H9 (cell line): ENCODE measurements at places on chromosomes 16 and 17. TPM values are rescaled to one million over a fixed set of nuclear protein-coding genes. Genes with fewer than 3 reads are reported as not detected.

- H3K4me1 ChIP-seq = no peaks in the 10 kb centered on the region; the same call in 1 of the 2 replicates
- no peaks in the 10 kb centered on the region for H3K27me3 ChIP-seq
- H3K27ac ChIP-seq = no peak overlapping the region
- DNase-seq = peak; percentile 86
- H3K36me3 ChIP-seq = no peaks in the 10 kb centered on the region
These were observed 145.3 kb downstream of the IRF8 start for GRCh38 chr16:86044241-86044671.

DNA sequence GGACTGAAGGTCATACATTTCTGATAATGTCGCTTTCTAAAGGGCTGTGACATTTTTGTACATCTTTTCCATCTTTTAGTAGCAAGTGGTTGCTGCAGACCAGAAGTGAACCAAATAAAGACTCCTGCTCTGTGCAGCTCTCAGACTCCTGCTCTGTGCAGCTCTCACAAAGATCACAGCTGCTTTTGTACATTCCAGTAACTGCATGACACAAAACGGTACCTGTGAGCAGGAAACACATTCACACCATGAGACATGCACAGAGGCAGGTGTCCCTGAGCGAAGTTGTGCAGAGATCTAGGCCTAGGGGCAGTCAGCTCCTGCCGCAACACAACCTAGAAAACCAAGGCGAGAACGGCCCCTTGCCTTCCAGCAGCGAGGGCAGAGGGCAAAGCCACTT lies 67.5 kb downstream of the KLHDC4 start:
- peaks cover 65% of the 10 kb centered on the region for H3K36me3 ChIP-seq
- H3K4me1 ChIP-seq = no peaks in the 10 kb centered on the region
- no peak overlapping the region for H3K27ac ChIP-seq
- H3K4me3 ChIP-seq = no peak overlapping the region

GRCh38 chr17:333626-334396 lies 18.8 kb downstream of the RPH3AL start:
- no peak overlapping the region for H3K27ac ChIP-seq
- H3K36me3 ChIP-seq = no peaks in the 10 kb centered on the region; the same call in 2 of the 3 replicates
- peak; percentile 81 for DNase-seq

DNA sequence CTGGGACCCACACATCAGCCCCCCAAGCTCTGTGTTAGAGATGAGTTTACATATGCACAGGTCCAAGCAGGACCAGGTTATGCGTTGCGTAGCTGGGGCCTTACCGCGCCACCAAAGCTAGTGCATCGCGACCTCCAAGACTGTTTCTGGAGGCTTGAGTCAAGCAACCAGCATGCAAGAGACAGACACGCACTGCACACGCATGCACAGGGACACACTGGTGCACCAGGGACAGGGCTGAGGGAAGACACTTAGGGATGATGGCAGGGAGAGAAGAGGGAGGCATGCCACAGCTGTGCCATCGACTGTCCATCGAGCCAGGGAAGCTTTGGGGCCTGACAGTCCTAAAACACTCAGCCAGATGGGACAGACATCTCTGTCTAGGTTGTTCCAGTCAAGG lies 72.8 kb downstream of the MYH11 start:
- no peak overlapping the region for H3K27ac ChIP-seq
- H3K4me1 ChIP-seq = no peaks in the 10 kb centered on the region
- H3K36me3 ChIP-seq = no peaks in the 10 kb centered on the region
- H3K4me3 ChIP-seq = no peak overlapping the region

DNA sequence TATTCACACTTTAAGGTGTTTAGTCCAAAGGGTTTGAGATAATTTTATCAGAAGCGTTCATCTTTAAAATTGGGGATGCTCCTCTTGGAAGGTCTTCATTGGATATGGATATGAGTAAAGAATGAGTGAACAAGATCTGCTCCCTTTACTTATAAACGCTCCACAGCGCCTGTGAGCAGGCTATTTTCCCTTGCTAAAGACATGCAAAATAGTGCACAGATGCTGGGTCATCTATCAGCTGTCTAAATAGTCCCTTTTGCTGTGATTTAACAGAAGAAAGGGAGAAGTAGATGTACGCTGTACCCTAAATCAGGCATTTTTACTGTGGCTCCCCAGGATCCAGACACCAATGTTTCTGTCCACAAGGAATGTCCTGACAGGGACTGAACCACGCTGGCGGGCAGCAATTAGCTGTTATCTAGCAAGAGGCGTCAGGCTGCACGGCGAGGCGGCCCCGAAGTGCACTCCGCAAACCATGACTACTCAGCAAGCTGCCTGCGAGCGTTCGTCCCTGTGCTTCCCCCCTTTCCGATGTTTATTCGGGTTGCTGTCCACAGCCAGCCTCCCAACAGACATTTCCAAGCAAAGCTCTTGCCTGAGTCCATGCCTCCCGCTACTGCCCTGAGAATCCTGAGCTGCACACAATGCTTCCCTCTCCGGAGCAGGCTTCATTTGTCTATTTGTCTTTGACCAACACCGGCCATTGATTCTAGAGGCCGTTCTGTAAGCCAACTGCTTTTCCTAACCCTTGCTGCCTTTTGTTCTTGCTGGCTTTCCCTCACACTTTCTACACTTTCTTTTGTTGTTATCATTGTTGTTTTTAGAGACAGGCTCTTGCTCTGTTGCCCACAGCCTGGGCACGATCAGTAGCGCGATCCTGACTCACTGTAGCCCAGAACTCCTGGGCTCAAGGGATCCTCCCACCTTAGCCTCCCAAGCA lies 55.7 kb upstream of the CNEP1R1 start:
- H3K4me3 ChIP-seq = no peak overlapping the region
- H3K27ac ChIP-seq = no peak overlapping the region
- H3K36me3 ChIP-seq = no peaks in the 10 kb centered on the region
- DNase-seq = no peak
- H3K27me3 ChIP-seq = no peaks in the 10 kb centered on the region

- H3K27me3 ChIP-seq = no peaks in the 10 kb centered on the region
- peak; percentile 45 for DNase-seq
- H3K27ac ChIP-seq = no peak overlapping the region
- no peaks in the 10 kb centered on the region for H3K36me3 ChIP-seq
- H3K4me3 ChIP-seq = no peak overlapping the region
These were observed 7.6 kb upstream of the ARHGAP27 start for GRCh38 chr17:45440161-45440778.

The KRT36 gene
- not detected in 2 replicates for total RNA-seq

The GPR179 gene
- total RNA-seq = not detected in 2 replicates

- no peak for DNase-seq
- H3K4me3 ChIP-seq = no peak overlapping the region
- H3K27ac ChIP-seq = no peak overlapping the region
- 0 out of 3 replicates have a peak, but pooled peaks cover 2% of the 10 kb centered on the region for H3K36me3 ChIP-seq
These were observed 14.2 kb downstream of the RNF112 start for GRCh38 chr17:19424934-19425868.

The OSGIN1 gene
- total RNA-seq = 0.48 and 0.63 TPM in 2 replicates

The AOC2 gene
- total RNA-seq = 5.7 and 7.1 TPM in 2 replicates

- no peak overlapping the region for H3K4me3 ChIP-seq
- H3K27ac ChIP-seq = no peak overlapping the region
- peaks cover 2% of the 10 kb centered on the region; the same call in 1 of the 3 replicates for H3K36me3 ChIP-seq
- H3K4me1 ChIP-seq = no peaks in the 10 kb centered on the region
These were observed 29.5 kb upstream of the MYO15B start for GRCh38 chr17:75557852-75558665.

The SPPL2C gene
- not detected in 2 replicates for total RNA-seq

DNA sequence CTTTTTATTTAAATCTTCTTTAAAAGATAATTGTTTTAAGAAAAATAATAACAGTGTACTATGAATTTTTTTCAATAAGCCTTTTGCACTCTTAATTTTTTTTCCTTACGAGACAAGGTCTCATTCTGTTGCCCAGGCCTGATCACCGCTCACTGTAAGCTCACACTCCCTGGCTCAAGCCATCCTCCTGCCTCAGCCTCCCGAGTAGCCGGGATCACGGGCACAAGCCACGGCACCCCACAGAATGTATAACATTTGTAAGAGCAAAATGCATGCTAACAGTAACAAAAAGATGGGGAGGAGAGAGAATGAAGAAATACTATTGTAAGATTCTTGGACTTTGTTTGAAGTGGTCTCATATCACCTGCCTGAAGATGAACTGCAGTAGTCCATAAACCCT lies 126.9 kb upstream of the CHMP6 start:
- no peak overlapping the region for H3K4me3 ChIP-seq
- peaks cover 23% of the 10 kb centered on the region for H3K36me3 ChIP-seq
- DNase-seq = no peak
- no peak overlapping the region for H3K27ac ChIP-seq
- H3K4me1 ChIP-seq = peaks cover 5% of the 10 kb centered on the region; the same call in 1 of the 2 replicates
- H3K27me3 ChIP-seq = no peaks in the 10 kb centered on the region

DNA sequence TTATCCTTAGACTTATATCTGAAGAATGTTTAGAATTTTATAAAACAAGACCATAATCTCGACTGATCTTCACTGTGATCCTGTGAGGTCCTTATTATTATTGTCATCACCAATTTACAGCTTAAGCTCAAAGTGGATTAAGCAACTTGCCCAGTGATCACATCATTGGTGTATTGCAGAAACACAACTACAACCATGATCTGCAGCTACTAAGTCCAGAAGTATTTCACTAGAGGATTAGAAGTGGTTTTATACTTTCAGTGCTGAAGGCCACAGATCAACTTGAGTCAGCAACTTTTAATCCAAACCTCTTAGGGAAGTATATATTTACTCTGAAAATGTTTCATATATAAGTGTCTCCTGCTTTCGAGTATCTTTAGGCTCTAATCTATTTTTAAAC lies 624.3 kb upstream of the SOX9 start:
- H3K4me1 ChIP-seq = no peaks in the 10 kb centered on the region
- no peaks in the 10 kb centered on the region for H3K27me3 ChIP-seq
- DNase-seq = no peak

GRCh38 chr17:48728232-48729231 lies at the start of gene HOXB13:
Gene HOXB13, minus strand, starts transcription at chr17:48728750. Its CDS starts 157 bp downstream, at chr17:48728593.
- no peak within 1 kb of the TSS for H3K27ac ChIP-seq
- no peaks in the 10 kb centered on the region for H3K4me1 ChIP-seq

GRCh38 chr16:78324649-78325285 lies 225.3 kb downstream of the WWOX start:
- peak; percentile 31 for DNase-seq
- H3K27ac ChIP-seq = no peak overlapping the region
- H3K36me3 ChIP-seq = no peaks in the 10 kb centered on the region
- H3K4me3 ChIP-seq = no peak overlapping the region

The BCAR1 gene
- 97.1 and 102 TPM in 2 replicates for total RNA-seq

DNA sequence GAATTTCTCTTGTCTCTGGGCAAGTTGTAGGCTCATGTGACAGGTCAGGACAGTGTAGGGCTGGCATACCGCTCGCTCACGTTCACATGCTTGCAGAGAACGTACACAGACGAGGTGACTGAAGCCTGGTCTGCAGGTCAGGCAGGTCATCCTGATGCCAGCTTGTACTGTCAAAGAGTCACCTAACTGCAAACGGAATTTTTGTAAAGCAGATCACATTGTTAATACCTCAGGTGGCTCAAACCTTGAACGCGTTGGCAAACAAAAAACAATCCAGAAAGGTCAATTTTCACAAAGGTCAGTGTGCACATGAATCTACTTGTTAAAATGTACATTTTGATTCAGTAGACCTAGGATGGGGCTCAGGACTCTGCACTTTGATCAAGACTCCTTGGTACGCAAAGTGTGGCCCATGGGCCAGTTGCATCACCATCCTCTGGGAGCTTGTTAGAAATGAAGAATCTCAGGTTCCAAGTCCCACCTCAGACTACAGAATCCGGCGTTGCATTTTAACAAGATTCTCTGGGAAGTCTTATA lies 28.6 kb downstream of the ANKRD40 start:
- H3K27ac ChIP-seq = no peak overlapping the region
- H3K4me3 ChIP-seq = no peak overlapping the region
- H3K27me3 ChIP-seq = no peaks in the 10 kb centered on the region

GRCh38 chr17:32757963-32758362 lies 119.0 kb downstream of the MYO1D start:
- DNase-seq = no peak
- H3K4me3 ChIP-seq = no peak overlapping the region
- H3K27me3 ChIP-seq = no peaks in the 10 kb centered on the region
- H3K27ac ChIP-seq = no peak overlapping the region
- H3K4me1 ChIP-seq = no peaks in the 10 kb centered on the region

DNA sequence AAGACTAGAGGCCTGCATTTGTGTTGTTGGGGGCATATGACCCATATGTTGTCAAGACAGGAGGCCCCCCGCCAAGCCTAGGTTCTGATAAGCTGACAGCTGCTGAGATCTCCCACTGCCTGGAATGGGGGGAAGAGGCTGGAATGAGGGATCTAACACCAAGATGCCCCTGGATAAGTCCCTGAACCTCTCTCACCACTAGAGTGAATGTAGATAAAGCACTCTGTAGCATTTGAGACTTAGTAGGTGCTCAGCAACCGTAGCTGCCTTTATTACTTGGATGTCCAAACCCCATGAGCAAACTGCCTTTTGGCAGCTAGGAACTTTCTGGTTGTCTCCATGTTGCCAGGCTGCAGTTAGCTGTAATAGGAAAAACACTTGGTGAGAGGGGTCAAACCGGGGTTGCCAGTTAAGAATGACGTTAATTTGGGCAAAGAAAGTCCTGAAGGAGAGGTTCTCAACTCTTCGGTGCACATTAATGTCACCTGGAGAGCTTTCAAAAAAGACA lies 4.4 kb upstream of the RASL10B start:
- peaks cover 7% of the 10 kb centered on the region; the same call in 2 of the 3 replicates for H3K36me3 ChIP-seq
- no peak for DNase-seq
- H3K4me1 ChIP-seq = 0 out of 2 replicates have a peak, but pooled peaks cover 3% of the 10 kb centered on the region
- no peak overlapping the region for H3K4me3 ChIP-seq

The MYOCD gene
- 0.17 and 0.39 TPM in 2 replicates for total RNA-seq

GRCh38 chr17:79819534-79820276 lies 19.5 kb downstream of the CBX4 start:
- H3K4me3 ChIP-seq = no peak overlapping the region
- H3K36me3 ChIP-seq = peaks cover 3% of the 10 kb centered on the region; the same call in 1 of the 3 replicates
- DNase-seq = no peak
- H3K27ac ChIP-seq = no peak overlapping the region
- no peaks in the 10 kb centered on the region for H3K4me1 ChIP-seq

DNA sequence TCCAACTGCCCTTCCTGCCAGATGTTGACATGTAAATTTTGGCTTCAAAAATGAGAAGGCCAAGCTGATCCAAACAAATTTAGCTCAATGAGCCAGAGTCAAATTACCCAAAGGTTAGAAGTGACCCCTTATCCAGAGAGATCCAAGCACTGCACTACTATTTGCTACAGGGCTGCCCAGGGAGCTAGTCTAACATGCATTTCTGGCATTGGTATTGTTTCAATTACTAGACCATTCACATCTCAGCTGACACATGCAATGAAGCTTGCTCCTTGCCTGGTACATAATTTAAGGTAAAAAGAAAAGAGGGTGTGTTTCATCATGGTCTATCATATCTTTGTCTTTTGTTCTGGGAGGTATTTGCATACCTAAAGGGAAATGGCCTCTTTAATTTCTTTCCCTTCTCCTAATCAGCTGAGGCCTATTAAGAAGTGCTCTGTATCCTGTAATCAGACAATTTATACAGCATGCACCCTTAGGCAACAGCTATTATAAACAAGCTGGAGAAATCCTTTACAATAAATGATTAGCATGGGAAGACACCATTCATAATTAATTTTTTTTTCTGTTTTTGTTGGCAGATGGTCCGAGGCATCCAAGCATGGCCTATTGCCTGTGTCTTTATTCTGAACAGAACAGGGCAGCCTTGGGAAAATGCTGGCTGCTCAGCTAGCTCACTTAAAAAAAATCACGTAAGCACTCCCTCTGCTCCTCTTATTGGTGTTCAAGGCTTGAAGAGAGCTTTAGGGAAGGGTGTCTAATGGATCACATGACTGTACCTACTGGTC lies 161.5 kb upstream of the SALL1 start:
- H3K27me3 ChIP-seq = no peaks in the 10 kb centered on the region
- H3K4me1 ChIP-seq = no peaks in the 10 kb centered on the region
- no peak for DNase-seq
- H3K27ac ChIP-seq = no peak overlapping the region

- H3K4me1 ChIP-seq = peaks cover 4% of the 10 kb centered on the region; the same call in 1 of the 2 replicates
- peaks cover 6% of the 10 kb centered on the region; the same call in 2 of the 3 replicates for H3K36me3 ChIP-seq
- no peak overlapping the region for H3K27ac ChIP-seq
- no peak for DNase-seq
These were observed 121.3 kb upstream of the PLCG2 start for GRCh38 chr16:81657781-81658180.

The LDHD gene
- total RNA-seq = 14.5 and 14.7 TPM in 2 replicates

The TMUB2 gene
- 20.6 and 22.9 TPM in 2 replicates for total RNA-seq

The TPSB2 gene
- not detected in 2 replicates for total RNA-seq
